ENCODE measurements at places on chromosomes 13 and 19. TPM values are rescaled to one million over a fixed set of nuclear protein-coding genes. Genes with fewer than 3 reads are reported as not detected.

Gene DOHH
- total RNA-seq: 15.1 TPM

Gene PTPRS
- total RNA-seq: 117 TPM

Gene LILRA1
- total RNA-seq: not detected

Gene NKPD1
- total RNA-seq: 0.44 TPM

Gene TBXA2R
- total RNA-seq: 1.4 TPM

Gene ZNF441
- total RNA-seq: 13.0 TPM

Gene CYP2S1
- total RNA-seq: 0.22 TPM

Gene VAV1
- total RNA-seq: not detected

Gene HMG20B
- total RNA-seq: 74.5 TPM

Gene SPACA4
- not detected for total RNA-seq

Gene MCF2L
- total RNA-seq: 0.37 TPM

Gene CASP14
- not detected for total RNA-seq

Gene PGLYRP1
- not detected for total RNA-seq

Gene LPAR6
- total RNA-seq: 14.2 TPM
